ENCODE measurements at places on chromosomes 1 and 21.

- DNase-seq = no peak
Measured at GRCh38 chr1:80155371-80155770, 1148.8 kb upstream of the ADGRL4 start.

GRCh38 chr1:97139512-97139911 lies 417.9 kb downstream of the PTBP2 start:
- no peak for DNase-seq

DNA sequence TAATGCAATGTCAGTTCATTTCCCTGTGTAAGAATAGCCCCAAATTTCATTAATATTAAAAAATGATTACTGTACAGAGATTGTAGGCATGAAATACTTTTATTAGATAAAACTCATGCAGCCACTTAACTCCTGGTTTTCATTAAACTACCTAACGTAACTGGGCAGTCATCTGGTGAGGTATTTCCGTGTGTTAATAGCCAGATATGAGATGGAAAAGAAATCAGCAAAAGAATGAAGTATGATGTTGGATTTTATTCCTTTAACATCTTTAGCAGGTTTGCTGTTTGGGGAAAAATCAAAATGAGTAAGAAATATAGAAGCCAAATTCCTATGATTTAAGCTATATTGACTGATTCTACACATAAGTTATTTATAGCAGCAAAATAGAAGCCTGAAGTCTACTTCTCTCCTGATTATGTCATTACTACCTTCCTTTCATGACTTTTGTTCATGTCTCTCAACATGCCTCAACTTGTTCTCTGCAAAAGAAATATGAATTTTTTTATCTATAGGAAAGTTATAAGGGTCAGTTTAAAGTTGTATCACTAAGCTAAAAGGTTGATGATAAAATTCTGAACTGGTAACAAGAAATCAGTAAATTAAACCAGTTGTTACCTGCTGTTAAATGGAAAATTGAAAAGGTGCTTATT lies 42.6 kb downstream of the CCDC18 start:
- DNase-seq = no peak

DNA sequence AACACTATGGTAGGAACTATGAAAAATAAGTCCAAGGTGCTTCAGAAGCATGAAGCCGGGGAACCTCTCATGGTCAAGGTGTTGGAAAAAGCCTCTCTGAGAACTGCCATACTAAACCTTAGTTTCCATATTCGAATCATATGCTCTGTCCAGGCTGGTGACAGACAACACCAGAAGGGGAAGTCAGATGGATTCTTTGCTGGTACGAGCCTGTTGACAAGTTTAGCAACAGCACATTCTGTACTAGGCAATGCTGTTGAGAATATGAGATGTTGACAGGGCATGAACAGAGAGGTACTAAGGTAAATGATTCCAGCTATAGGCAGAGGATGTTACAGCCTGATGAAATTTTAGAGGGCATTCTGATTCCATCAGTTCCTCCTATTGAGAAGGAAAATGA lies 461.3 kb upstream of the ZRANB2 start:
- no peak for DNase-seq

- DNase-seq = no peak
Measured at GRCh38 chr1:214604523-214604922, 1.5 kb downstream of the CENPF start.

DNA sequence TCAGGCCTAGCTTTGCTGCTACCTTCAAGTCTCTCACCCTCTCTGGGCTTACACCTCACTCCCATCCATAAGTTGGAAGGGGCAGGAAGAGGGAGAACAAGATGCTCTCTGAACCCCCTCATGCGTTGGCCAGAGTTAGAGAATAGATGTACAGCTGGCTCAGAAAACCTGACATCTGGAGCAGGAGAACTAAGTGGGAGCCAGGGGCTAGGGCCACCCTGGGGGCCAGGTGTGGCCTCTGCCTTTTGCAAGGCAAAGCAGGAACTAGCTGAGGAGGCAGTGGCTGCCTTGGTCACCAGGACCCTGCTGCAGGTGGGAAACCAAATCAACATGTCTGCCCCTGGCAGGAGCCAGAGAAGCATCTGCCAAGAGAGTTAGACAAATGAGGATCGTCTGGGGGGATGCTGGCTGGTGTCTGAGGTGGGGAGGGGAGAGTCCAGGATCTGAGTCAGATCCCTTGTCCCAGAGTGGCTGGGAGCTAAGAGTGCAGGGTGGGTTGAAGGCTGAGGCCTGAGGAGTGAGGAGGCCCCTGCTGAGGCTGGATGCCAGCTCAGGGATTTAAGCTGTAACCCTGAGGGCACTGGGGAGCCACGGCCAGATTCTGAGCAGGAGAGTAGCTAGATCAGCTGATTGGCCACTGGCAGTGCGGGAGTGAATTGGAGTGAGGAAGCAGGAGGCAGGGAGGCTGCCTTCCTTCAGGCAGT lies 115.0 kb downstream of the EPHB2 start:
- no peak for DNase-seq

DNA sequence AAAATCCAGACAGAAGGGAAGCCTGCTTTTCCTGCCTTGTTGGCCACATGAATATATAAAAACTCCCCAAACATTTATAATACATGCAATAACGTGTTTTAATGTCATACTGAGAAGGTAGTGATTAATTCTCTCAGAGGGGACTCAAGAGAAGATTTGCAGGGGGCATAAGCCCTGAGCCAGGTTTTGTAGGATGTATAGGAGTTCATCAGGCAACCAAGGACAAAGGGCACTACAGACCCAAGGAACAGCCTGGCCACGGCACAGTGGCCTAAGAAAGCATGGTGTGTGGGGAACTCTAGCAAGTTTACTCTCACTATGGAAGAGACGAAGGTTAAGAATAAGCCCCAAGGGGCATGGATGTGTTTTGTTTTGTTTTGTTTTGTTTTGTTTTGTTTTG lies 15.4 kb upstream of the TNNI1 start:
- DNase-seq = no peak

DNA sequence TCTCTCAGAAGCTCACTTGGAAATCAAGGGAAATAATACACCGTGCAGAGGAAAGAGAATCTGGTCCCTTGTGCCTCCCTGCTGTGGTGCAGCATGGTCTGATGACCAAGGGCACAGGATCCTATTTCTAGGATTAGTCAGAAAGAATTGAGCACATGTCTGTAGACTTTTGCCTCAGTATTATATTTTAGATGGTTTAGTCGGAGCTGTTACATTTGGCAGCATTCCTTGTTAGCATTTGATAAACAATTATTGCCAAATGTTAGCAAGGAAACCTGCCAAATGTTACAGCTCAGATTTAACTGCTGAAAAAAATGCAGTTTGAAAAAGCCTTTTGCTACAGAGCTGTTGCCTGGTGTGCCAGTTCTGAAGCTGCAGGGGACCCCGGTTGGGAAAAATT lies 183.5 kb upstream of the DPYD start:
- DNase-seq = no peak

DNA sequence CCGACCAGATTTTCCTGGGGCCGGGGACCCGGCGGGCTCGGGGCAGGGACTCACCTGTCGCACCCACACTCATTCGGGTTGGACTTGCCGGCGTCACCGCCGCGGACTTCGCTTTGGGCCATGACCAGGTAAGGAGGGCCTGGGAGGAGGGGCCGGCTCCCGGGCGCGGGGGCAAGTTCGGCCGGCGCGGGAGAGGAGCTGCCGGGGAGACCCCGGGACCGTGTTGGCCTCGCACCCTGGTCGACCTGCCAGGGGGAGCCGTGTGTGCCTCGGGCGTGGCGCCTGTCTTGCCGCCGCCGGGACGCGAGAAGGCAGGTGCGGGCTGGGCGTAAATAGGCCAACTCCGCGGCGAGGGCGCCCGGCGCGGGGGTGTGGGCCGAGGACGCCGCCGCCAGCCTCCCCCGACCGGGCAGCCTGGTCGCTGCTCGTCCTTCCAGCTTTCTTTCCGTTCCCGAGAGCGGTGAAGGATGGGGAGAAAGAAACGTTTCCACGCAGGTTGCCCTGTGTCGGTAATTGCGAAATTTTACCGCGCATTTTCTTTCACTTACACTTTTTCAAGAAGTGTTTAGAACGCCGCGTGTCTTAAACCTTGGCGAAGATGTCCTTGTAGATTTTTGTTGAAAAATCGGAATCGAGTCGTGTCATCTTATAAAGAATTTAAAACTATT lies 558 bp downstream of the USP1 start:
- peak; percentile 7 for DNase-seq

GRCh38 chr21:44751186-44751798 lies 39.9 kb upstream of the TSPEAR start:
- no peak for DNase-seq

DNA sequence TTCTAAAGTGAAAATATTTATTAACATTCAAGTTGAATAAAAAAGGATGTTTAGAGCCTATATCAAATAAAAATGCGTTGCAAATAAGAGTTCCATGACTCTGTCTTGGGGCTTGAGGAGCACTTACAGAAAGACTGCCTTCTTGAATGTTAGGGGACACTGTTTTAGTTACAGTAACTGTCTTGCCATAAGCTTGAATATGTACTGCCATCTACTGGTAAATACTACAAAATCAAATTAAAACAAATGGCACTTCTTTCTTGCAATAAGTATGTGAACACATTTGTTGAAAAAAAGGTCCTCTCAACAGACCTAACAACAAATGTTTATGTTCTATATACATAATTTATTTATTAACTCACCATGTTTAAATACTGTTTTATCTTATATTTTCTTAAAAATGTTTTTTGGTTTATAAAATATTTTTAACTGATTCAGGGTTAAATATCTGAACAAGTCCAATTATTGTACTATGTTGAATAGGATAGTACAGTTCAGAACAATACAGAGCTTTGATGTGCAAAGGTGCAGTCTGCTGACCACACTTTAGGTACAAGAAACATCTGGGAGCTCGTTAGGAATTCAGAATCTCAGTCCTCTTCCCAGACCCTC lies 199.5 kb downstream of the LRRIQ3 start:
- DNase-seq = no peak

DNA sequence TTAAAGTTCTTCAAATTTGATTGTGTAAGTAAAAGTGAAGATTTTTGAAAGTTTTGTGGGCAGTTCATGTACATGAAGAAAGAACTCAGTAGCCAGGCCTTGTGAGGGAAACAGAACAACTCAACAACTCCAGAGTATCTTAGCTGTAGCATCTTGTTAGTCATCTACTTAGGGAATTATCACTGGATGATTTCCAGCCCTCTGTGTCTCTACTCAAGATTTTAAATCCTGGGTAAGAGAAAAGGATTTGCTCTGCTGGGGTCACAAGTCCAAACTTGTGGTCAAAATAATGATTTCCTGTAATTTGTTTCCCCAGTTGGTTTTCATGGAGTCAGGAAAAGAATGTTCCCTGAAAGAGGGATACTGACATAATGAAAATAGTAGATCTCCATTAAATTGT lies 8.2 kb downstream of the OR10T2 start:
- DNase-seq = no peak

DNA sequence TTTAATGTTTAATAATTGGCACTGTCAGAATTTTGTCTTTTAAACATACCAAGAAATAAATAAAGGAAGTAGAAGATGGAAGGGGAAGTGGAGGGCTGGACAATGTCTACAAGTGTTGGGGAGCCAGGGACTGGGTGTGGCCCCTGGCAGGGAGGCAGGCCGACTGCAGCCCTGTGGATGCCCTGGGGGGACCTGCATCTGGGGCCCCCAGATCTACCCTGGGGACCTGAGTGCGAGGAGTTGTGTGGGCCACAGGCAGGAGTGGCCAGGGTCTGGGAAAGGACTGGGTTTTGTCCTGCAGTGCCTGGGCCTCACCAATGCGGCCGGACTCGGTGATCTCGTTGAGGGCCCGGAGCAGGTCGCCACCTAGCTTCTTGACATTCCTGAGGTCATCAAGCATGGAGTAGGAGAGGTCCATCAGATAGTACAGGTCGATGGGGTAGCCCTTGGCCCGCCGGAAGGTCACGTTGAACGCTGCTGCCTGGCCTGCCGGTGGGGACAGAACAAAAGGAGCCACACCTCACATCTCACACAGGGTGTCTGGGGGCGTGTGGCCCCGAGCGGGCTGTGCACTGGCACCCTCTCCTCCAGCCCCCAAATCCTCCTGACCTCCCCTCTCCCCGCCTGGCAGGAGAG lies 17.5 kb downstream of the ITGB2 start:
- DNase-seq = no peak

GRCh38 chr1:62991152-62991551 lies 207.2 kb downstream of the ATG4C start:
- no peak for DNase-seq

DNA sequence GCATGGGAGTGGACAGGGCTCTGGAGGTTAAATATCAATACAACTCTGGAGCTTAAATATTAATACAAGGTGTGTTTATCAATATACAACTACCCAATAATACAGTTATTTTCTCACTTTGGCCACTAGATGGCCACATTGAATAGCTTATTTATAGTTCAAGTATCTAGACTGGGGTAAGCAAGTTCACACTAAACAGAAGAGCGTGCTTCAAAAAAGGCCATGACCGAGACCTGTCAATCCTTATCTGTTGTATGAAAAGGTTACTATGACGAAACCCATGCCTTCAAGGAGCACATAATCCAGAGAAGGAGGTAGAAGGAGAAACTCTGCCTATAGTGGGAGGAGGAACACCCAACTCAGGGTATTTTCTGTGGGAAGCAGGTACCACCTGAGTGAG lies 29.1 kb downstream of the CHML start:
- no peak for DNase-seq

DNA sequence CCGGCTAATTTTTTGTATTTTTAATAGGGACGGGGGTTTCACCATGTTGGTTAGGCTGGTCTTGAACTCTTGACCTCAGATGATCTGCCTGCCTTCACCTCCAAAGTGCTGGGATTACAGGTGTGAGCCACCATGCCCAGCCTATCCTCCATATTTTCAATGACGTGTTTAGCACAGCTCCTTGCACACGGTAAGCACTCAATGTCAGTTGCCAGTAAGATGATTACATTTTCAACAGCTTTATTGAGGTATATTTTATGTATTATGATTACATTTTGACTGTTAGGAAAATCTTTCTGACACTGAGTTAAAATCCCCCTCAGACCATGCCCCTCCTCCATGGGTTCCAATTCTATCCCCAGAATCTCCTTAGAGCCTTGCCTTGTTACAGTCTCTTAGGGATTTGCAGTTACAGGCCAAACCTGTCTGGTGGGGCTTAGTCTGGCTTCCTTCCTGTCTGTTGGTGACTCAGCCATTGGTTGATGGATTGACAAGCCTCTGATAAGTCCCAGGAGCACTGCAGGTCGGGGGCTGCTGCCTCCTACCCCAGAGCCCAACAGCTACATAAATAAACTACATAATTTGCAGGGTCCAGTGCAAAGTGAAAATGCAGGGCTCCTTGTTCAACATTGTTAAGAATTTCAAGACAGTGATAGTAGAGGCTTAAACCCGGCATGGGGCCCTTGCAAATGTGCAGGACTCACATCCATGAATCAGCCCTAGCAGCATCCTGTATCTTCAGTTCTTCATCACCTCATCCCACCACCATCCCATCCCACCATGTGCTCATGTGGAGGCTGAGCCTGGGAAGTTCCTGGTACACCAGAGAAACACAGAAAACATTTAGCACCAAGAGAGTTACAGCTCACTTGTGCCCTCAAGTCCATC lies 23.4 kb downstream of the COA7 start:
- DNase-seq = no peak

Measured in effector memory CD4-positive, alpha-beta T cell (primary cell).